Head of caudate nucleus (tissue), 42 donors: ENCODE measurements at places on chromosomes 7 and 10.

DNA sequence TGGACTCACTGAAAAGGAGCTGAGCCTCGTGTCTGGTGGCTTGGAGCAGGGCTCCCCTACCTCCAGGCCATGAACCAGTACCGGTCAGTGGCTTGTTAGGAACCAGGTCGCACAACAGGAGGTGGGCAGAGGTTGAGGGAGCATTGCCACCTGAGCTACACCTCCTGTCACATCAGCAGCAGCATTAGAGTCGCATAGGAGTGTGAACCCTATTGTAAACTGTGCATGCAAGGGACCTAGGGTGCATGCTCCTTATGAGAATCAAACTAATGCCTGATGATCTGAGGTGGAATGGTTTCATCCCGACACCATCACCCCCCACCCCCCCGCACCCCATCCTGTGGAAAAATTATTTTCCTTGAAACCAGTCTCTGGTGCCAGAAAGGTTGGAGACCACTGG is 50.4 kb downstream of the TSPAN15 start:
- no peak for DNase-seq

DNA sequence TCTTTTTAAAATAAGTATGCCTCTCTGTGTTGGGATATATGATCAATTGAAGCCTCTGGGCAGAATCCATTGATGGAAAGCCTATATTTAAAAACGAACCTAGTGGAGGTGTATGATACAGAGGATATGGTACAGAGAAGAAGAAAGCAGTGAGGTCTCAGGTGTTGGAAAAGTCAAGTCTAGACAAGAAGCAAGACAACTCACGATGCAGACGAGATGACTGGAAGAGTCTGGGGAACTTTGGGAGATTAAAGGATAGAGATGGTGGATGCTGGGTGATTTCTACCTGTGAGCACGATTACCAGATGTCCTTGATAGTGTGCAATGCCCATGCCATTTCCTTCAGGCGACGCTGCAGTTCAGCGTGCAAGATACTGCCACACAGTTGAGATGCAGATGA is 524.7 kb upstream of the GALNT17 start:
- DNase-seq: no peak

DNA sequence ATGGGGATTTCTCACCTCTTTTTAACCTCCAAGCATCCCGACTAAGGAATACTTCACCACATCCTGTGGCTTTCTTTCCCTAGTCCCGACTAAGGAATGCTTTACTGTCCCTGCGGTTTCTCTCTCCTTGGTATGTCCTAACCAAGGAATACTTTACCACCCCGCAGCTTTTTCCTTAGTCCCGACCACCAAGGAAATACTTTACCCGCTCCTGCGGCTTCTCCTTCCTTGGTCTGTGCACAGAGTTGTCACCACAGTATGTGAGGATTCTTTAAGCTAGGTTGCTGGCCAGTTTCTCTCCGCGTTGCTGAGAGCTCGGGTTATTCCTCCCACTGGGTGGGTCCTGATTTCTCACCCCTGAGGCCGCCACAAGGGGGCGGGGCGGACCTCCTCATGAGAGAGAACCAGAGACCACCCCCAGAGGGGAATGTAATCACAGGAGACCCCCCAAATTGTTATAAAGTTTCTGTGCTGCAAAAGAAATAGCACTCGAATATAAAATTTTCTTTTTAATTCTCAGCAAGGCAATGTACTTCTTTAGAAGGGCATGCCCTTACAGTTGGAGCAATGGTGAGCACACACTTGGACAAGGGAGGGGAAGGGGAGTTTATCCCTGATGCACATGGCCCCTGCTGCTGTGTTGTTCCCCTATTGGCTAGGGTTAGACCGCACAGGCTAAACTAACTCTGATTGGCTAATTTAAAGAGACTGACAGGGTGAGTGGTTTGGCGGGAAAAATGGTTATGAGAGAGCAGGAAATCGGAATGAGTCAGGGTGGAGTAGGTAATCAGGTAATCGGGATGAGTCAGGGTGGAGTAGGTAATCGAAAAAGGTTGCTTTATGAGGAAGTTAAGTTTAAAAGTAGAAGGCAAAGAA is 12.8 kb downstream of the SUGCT start:
- no peak for DNase-seq

- DNase-seq: peak; percentile 12
These were observed 1212.8 kb downstream of the REEP3 start for GRCh38 chr10:64733980-64734379.

DNA sequence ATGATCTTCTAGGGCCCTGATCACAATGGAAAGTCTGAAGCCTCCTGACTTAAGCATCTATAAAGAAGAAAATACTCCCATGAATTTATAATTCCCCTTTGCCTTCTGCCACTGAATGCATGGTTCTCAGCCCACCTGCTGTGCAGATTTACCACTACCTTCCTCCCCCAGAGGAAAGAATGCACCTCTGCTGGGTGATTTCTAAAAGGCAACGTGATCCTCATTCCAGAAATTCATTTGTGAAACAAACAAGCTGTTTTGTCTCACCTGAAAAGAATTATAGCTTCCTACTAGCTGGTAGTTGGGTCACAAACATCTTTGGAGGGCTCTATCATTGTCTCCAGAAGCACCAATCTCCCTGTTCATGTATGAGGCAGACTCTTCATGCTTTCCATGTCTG is 320.2 kb downstream of the CDC14C start:
- no peak for DNase-seq

DNA sequence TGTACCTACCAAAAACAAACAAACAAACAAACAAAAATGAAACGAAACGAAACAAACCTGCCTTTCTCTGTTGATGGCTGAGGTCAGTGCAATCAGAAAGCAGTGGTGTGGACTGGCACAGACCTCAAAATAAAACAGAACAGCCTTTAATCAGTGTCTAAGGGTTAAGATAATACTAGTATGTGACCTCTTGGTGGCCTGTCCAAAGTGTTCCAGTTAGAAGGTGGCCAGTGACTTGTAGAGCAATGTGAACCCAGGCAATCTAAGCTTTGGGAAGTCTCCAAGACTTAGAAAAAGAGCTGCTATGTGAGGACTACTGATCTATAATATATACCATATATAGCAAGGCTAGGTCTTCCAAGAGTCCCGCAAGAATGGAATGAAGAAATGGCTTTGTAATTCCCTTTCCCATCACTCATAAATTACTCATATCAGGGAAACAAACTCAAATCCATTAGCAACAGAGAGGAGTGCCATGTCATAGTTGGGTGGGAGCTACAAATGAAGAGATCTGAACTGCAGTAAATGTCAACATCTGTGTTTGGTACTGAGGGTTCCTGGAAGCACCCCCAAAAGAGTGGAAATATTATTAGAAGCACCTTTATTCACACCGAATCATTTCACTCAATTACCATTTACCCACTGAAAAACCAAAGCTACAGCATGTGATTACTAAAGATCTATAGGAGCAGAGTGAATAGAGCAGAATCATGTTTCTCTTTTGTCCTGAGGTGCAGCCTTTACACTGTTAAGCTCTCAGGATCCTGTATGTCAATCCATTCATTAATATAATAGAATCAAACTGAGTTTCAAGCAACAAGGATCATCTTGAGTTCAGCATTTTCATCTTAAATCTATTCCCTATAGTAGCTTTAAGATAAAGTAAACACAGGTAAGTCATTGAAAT is 28.0 kb downstream of the ABLIM1 start:
- DNase-seq: no peak

DNA sequence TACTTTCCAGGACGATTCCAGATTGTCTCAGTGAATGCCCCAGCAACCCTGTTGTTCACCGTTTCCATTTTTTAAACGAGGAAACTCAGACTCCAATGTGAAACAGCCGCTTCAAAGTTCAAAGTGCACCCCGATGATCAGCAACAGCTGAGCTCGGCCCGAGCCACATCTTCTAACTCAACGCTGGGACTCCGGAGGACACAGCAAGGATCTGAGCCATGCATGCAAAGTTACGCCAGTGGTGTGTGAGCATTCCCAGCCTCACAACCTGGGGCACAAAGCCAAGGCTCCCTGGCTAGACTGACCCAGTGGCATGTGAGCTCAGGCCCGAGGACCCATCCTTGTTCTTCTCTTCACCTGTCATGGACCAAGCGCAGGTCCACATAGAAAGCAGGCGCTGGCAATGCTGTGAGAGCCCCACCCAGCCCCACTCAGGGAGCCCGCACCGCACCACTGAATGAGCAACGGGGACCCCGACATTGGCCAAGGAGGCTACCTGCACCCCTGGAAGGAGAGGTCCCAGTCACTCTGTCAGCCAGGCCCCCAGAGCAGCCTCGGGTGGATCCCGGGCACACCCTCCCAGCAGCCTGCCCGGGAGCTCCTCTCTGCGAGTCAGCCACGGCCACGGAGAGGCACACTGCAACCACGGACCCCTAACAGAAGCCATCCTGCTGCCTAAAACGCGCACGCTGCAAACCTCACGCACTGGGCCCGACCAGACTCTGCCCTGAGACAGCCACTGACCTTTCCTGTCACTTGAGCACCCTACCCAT is 82.9 kb downstream of the MAD1L1 start:
- DNase-seq: no peak

GRCh38 chr10:114520453-114520852 is 116.2 kb upstream of the AFAP1L2 start:
- DNase-seq: no peak

GRCh38 chr7:157347217-157347904 is 10.6 kb downstream of the DNAJB6 start:
- no peak for DNase-seq
